ENCODE measurements at places on chromosomes 13 and 19.

GRCh38 chr19:44303976-44304568, 753 bp downstream of the ZNF235 start:
- DNase-seq: peak; percentile 57

GRCh38 chr19:41195675-41196497, 2.9 kb downstream of the CYP2S1 start:
- DNase-seq: peak; percentile 50

GRCh38 chr19:39059302-39059701, 24.9 kb upstream of the ACP7 start:
- DNase-seq: no peak

- DNase-seq: no peak
Measured at GRCh38 chr13:59416561-59416960, 747.2 kb downstream of the DIAPH3 start.

DNA sequence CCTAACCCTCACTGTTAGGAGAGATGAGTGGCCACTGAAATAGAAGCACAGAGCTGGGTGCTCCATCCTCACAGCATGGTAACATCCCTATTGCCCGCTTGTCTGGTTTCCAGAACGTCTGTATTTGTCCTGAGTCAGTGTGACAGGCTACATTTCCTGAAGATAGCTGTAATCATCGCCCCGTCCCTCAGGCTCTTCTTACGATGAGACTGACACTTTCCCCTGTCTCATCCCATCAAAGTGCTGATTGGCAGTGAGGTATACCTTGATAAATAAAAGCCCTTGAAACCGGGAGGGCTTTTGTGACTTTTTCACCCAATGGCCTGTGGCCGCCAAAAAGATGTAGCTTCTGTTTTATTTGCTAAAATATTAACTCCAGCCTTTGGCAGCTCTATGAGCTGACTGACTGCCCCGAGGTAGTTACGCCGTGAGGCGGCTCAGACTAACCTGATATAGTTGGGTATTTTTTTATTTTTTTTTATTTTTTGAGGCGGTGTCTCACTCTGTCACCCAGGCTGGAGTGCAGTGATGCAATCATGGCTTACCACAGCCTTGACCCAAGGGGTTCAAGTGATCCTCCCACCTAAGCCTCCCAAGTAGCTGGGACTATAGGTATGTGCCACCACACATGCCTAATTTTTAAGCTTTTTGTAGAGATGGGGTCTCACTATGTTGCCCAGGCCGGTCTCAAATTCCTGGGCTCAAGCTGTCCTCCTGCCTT, 5.7 kb upstream of the LRRC4B start:
- DNase-seq: no peak

GRCh38 chr13:112984954-112985802, 16.2 kb downstream of the MCF2L start:
- no peak for DNase-seq

- peak; percentile 54 for DNase-seq
Measured at GRCh38 chr19:56119582-56119978, 1.5 kb downstream of the ZNF787 start.

DNA sequence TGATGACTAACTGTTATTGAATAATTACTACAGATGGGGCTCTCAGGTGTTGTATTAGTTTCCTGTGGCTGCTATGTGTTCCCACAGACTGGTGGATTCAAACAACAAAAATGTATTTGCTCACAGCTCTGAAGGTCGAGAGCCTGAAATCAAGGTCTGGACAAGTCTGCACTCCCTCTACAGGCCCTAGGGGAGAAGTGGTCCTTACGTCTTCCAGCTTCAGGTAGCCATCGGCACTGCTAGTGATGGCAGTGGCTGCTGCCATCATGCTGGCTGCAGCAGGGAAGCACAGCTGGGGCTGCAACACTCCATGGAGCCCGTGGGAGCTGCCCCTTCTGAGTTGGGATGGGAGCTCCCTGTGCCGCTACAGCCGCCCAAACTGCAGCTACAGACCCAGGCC, 1.9 kb downstream of the TEX26 start:
- no peak for DNase-seq

- peak; percentile 59 for DNase-seq
Measured at GRCh38 chr13:87128036-87128435, 543.1 kb upstream of the SLITRK5 start.

- DNase-seq: peak; percentile 93
Measured at GRCh38 chr13:51803422-51804294, at the start of gene DHRS12. Gene DHRS12 (minus strand): TSS chr13:51804163. CDS start chr13:51799659, 4,504 bp downstream.

GRCh38 chr13:109790942-109791605, 4.7 kb upstream of the IRS2 start:
- peak; percentile 49 for DNase-seq

- no peak for DNase-seq
Measured at GRCh38 chr19:17011485-17011884, 15.1 kb downstream of the CPAMD8 start.

GRCh38 chr13:42707048-42707447, 74.3 kb upstream of the FAM216B start:
- DNase-seq: no peak

- DNase-seq: no peak
Measured at GRCh38 chr19:18814063-18814462, 17.7 kb upstream of the UPF1 start.

- no peak for DNase-seq
Measured at GRCh38 chr13:51913421-51914136, 51.8 kb downstream of the CCDC70 start.

DNA sequence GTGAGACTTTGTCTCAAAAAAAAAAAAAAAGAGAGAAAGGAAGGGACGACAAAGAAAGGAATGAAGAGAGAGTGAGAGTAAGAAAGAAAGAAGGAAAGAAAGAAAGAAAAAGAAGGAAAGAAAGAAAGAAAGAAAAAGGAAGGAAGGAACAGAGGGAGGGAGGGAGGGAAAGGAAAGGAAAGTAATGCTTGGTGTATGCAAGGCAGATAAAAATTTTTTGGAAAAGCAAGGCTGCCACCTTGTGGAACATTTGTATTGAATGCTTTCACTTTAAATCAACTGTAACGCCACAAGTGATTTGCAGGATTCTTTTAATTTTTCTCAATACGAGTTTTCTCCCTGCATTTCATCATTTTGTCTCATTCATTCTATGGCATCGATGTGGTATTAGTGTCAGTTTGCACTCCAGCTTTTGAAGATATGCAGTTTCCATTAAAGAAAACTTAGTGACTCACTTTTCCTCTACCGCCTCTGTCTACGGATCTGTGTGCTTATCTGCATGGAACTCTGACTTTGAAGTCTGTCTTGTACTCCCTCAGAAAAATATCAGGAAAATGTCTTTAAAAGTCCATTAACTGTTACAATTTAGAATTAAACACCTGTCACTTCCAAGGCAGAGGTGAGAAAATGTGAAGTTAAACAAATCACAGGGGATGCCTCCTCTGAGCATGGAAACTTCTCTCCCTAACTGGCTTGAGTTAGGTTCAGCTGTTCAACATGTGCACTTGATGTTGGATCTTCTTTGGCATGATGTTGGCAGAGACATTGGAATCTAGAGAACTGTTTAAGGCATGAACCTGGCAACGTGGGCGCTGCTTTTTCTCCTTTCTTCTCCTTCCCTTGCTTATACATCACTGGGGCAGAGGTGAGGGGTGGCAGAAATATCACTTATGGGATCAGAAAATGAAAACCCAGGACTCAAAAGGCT, 20.0 kb upstream of the ZDHHC20 start:
- peak; percentile 84 for DNase-seq

DNA sequence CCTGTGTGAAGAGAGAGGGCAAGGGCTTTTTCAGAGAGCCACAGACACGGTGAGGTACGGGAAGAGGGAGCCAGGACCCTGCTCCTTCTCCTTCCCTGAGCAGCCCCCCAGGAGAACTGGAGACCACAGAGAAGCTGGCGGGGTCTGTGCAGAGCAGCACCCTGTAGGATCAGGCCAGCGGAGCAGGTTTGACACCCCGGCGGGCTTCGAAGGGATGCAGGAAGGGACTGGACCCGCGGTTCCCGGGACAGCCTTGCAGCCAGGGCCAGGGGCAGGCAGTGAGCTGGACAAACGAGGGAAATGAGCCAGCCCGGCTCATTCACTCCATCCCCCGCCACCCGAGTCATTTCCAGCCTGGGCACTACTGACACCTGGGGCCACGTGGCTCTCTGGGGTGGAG, 22.2 kb downstream of the CPAMD8 start:
- DNase-seq: no peak

GRCh38 chr19:41606215-41606837, 20.5 kb downstream of the CEACAM4 start:
- no peak for DNase-seq

GRCh38 chr19:12789098-12789903, 2.0 kb upstream of the JUNB start:
- DNase-seq: no peak

- no peak for DNase-seq
Measured at GRCh38 chr19:4083677-4084546, 17.2 kb upstream of the ZBTB7A start.

DNA sequence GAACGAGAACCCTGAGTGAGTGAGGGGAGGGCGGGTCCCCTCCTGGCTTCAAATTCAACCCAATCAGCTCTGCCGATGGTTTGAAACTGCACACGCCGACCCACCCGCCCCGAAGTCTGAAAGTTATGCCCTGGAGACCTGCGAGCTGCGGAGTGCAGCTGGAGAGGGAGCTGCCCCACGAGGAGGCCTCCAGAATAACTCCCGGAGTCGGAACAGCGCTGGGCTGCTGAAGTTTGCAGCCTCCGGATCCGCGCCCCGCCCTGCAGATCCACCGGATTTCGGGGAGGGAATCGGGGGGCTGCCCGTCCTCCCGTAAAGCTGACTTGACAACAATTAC, 7.0 kb downstream of the POU4F1 start:
- DNase-seq: no peak

DNA sequence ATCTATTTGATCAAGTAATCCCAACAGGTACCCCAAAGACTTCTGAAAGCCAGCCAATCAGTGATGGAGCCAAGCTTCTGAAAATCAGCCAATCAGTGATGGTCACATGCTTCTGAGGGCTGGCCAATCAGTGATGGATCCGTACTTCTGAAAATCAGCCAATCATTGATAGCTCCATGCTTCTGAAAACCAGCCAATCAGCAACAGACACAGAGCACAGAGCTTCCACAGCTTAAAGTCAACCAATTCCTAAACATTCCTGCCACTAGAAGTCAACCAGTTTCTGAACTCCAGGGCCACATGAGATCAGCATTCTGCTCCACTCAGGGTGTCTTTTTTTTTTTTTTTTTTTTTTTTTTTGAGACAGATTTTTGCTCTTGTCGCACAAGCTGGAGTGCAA, 8.2 kb upstream of the HSD17B14 start:
- DNase-seq: no peak

DNA sequence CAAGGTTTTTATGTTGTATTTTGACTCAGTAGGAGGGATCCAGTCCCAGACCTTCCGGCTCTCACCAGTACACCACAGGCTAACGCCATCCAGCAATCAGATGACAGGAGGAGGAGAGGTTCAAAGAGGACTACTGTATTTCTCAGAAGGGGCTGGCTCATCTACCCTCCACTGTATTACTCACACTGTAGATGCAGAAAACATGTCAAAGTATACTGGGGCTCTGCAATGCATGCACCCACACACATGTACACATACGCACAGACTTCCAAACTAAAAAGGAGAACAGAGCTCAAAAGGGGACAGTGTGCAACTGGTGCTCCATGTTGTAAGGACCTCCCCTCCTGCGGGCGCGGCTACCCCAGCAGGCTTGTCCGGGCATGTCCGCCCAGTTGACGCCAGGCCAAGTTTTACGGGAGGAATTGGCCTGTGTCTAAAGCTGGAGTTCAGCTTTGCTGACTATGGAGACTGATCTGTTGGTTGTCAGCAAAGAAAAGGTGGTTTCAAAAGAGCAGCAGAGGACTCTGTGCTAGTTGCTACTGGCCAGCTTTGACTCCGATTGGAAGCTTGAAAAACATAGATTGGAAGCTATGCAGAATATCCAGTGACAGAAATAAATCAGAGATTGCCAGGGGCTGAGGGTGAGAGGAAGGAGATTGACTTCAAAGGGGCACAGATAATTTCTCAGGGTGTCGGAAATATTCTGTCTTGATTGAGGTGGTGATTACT, 314.2 kb downstream of the DLEU7 start:
- peak; percentile 93 for DNase-seq

- DNase-seq: peak; percentile 59
Measured at GRCh38 chr13:38763446-38764381, 76.8 kb downstream of the FREM2 start.

GRCh38 chr19:15584541-15585115, 30.4 kb upstream of the CYP4F8 start:
- peak; percentile 71 for DNase-seq

DNA sequence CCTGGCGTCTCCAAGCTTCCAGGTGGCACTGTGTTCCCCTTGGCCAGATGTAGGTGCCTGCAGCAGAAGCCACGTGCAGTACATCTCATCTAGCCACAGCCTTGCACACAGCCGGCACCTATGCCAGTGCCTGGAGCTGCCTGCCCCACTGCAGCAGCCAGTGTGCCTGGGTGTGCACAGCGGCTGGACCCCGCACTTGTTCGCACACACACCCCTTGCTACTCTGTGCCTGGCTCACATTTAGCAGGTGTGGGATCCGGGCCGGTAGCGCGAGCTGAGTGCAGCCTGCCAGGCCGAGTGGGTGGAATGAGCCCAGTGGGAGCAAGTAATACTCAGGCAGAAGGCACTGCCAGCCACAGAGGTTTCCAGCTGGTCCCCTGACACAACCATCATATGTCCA, 26.9 kb upstream of the RBM26 start:
- DNase-seq: no peak

GRCh38 chr19:38878575-38879399, 712 bp upstream of the RINL start:
- DNase-seq: no peak

- DNase-seq: no peak
Measured at GRCh38 chr19:39926170-39926760, 8.2 kb downstream of the FCGBP start.

DNA sequence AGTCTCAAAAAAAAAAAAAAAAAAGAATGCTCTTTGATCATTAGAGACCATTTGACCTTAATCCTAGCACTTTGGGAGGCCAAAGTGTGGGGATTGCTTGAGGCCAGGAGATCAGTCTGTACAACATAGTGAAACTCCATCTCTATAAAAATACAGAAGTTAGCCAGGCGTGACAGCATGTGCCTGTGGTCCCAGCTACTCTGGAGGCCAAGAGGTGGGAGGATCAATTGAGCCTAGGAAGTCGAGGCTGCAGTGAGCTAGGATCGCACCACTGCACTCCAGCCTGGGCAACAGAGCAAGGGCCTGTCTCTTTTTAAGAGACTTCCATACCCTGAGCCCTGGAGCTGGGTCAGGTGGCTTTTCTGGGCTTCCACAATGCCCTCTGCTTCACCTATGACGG, 11.5 kb upstream of the COLGALT1 start:
- DNase-seq: no peak

- no peak for DNase-seq
Measured at GRCh38 chr13:113047587-113047986, 58.0 kb upstream of the F7 start.

DNA sequence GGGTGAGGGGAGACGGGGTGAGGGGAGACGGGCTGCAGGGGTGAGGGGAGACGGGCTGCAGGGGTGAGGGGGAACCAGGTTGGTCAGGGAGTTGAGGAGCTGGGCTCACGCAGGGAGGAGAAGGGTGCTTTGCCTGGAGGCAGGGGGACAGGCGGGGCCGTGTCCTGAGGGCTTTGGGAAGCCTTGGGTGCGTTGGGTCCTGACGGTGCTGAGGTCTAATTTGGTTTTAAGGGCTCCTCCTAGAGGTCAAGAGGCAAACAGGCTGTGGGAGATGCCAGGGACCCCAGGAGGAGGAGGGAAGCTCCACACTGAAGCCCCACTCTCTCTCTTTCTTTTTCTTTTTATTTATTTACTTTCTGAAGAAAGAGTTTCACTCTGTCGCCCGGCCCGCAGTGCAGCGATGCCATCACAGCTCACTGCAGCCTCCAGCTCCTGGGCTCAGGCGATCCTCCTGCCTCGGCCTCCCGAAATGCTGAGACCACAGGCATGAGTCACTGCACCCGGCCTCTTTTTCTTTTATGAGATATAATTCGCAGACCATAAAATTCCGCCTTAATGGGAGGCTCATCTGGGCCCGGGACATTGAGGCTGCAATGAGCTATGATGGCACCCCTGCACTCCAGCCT, 9.3 kb upstream of the MISP start:
- no peak for DNase-seq

All from astrocyte of the hippocampus (primary cell).